WTC11 (cell line): ENCODE measurements at places on chromosomes 13 and 19. TPM values are rescaled to one million over a fixed set of nuclear protein-coding genes. Genes with fewer than 3 reads are reported as not detected.
A peak's percentile ranks its signal among the peaks of the same experiment; 100 is the strongest.

SYNGR4 gene
- total RNA-seq, result not detected in 3 replicates

ZNF730 gene
- total RNA-seq, result 32.2 to 38.0 TPM (median 32.6 TPM) in 3 replicates

TNFSF9 gene
- 2.6 to 2.9 TPM (median 2.7 TPM) in 3 replicates for total RNA-seq

- DNase-seq, result no peak
- H3K36me3 ChIP-seq, result peaks cover 6% of the 10 kb centered on the region; the same call in 1 of the 2 replicates
- H3K4me3 ChIP-seq, result no peak overlapping the region
- H3K4me1 ChIP-seq, result no peaks in the 10 kb centered on the region
- H3K27ac ChIP-seq, result no peak overlapping the region
Observed at GRCh38 chr13:38415233-38415632, 65.6 kb downstream of the UFM1 start.

DNA sequence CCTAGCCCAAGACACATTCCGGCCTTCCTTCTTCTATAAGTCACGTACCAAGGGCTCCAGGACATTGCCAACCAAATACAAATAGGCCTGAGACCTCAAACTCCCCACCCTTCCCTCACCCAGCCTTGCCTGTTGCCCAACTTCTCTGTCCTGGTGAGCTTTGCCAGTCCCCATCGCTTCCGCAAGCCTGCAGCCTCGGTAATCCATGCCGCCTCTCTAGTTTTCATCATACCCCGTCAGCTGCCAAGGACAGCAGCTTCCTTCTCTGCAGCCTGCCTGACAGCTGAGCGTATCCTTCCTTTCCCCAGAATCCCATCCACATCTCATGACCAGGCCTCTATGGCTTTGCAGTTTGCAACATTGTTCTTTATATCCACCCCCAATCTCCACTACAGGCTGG, 36.6 kb upstream of the POMP start:
- no peak overlapping the region for H3K4me3 ChIP-seq
- peaks cover 20% of the 10 kb centered on the region for H3K4me1 ChIP-seq
- no peak for DNase-seq
- H3K27me3 ChIP-seq, result no peaks in the 10 kb centered on the region; the same call in 1 of the 2 replicates
- no peak overlapping the region for H3K27ac ChIP-seq

DNA sequence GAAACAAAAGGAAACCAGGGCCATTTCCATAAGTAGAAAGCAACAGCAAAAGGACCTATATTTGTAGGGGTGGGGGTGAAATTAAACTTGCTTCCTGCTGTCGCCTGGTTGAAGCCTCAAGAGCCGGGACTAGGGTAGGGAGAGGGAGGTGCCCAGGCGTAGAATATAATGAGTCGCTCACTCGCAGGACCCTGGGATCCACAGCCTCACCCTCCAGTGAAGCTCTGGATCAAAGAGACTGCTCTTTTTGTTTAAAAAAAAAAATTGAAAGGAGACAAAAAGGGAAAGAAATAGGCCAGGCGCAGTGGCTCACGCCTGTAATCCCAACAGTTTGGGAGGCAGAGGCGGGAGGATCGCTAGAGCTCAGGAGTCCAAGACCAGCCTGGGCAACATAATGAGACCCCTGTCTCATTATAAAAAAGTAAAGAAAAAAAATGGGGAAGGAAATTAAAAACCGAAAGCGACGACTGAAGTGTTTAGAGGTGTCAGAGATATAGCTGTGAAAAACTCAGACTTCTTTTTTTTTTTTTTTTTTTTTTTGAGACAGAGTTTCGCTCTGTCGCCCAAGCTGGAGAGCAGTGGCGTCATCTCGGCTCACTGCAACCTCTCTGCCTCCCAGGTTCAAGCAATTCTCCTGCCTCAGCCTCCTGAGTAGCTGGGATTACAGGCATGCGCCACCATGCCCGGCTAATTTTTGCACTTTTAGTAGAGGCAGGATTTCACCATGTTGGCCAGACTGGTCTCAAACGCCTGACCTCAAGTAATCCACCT, 10.9 kb upstream of the ADGRE5 start:
- no peak overlapping the region for H3K27ac ChIP-seq
- no peak overlapping the region for H3K4me3 ChIP-seq
- no peak for DNase-seq
- no peaks in the 10 kb centered on the region; the same call in 1 of the 2 replicates for H3K27me3 ChIP-seq
- H3K4me1 ChIP-seq, result peaks cover 13% of the 10 kb centered on the region
- no peaks in the 10 kb centered on the region for H3K36me3 ChIP-seq

GRCh38 chr13:74751739-74752138, 617.5 kb upstream of the KLF12 start:
- no peak for DNase-seq
- no peak overlapping the region for H3K4me3 ChIP-seq
- no peak overlapping the region for H3K27ac ChIP-seq
- H3K4me1 ChIP-seq, result peaks cover 4% of the 10 kb centered on the region; the same call in 1 of the 2 replicates

GRCh38 chr13:41802043-41802683, 158.7 kb downstream of the VWA8 start:
- no peak for DNase-seq
- H3K4me3 ChIP-seq, result no peak overlapping the region
- peaks cover 14% of the 10 kb centered on the region for H3K4me1 ChIP-seq
- H3K36me3 ChIP-seq, result peaks cover 32% of the 10 kb centered on the region
- no peaks in the 10 kb centered on the region for H3K27me3 ChIP-seq
- peak overlapping the region; percentile 40; the same call in 1 of the 2 replicates for H3K27ac ChIP-seq
